CD4-positive, alpha-beta T cell treated with Interferon gamma for 1 hour (primary cell): ENCODE measurements at places on chromosomes 3 and 15.

DNA sequence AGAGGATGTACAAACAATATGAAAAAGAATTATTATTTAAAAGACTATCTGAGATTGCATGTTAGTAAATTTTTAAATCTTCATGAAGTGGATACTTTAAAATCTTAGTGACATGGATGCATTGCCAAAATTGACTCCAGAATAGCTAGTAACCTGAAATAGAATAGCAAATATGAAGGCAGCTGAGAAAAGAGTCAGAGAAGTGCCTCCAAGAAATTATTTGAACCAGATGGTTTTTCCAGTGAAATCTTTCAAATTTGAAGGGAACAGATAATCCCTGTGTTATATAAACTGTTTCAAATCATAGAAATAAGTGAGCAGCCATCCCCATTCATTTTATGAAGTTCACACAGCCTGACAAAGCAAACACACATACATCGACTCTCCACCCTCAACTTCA, 29.6 kb downstream of the FSIP1 start:
- DNase-seq: no peak

DNA sequence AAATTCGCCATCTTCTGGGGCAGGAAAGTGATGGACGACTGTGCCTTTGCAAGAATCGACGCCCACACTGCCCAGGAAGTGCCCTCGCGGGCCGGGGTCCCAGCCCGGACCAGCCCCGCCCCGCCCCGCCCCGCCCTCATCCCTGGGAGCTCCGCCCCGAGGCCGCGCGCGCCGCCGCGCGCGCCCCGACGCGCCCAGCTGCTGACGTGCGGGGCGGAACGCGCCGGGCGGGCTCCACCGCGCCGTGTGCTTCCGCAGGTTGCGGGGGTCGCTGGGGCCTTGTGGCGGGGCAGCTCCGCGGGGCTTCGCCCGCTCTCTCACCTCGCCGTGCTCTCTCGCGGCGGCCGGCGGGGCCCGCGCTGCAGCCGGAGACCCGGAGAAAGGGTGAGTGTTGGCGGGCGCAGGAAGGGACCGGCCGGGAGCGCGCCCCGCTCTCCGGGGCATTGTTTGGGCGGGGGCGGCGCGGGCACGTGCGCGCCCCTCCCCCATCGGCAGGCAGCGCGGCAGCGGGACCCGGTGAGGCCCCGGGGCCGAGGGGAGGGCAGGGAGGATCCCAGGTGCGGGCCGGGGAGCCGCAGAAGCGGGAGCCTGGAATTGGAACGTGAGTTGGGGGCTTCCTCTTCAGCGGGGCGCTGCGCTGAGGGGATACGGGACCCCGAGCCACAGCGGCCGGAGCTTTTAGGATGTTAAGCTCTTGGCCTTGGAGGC, at the start of gene YEATS2:
YEATS2 (plus strand) TSS at position 188 of the 708 bp plus-strand sequence. CDS start 17,366 bp downstream, outside the sequence.
- peak; percentile 67 for DNase-seq

GRCh38 chr15:37819191-37819590, 115.2 kb upstream of the TMCO5A start:
- DNase-seq: no peak

DNA sequence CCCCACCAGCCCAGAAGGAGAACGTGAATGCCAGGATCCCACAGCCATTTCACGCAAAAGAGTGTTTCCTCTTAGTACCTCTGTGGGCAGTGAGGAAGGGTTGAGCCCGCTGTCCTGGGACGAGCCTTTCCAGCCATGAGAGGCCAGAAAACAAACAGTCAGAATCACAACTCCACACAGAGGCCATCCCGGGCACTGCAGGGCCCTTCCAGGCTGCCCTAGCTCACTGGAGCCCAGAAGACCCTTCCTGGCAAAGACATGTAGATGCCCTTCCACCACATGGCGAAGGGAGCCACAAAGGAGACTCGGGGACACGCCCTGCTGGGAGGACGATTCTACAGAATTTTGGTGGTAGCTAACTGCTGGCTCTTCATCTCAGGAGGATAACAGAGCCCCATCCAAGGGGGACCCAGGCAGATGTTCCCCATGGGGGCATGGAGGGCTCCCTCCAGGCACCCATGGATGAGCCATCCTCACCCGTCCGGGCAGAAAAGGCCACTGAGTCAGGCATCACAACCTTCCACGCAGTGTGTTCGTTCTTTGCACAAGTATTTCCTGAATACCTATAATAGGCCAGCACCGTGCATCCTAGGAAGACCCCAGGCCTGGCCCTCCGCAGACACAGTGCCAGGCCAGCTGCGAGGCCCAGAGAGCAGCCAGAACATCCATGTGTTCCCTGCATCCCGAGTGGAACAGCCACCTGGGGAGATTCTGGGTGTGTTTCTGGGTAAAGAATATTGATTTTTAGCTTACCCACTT, 47.2 kb downstream of the SLC12A8 start:
- DNase-seq: no peak

DNA sequence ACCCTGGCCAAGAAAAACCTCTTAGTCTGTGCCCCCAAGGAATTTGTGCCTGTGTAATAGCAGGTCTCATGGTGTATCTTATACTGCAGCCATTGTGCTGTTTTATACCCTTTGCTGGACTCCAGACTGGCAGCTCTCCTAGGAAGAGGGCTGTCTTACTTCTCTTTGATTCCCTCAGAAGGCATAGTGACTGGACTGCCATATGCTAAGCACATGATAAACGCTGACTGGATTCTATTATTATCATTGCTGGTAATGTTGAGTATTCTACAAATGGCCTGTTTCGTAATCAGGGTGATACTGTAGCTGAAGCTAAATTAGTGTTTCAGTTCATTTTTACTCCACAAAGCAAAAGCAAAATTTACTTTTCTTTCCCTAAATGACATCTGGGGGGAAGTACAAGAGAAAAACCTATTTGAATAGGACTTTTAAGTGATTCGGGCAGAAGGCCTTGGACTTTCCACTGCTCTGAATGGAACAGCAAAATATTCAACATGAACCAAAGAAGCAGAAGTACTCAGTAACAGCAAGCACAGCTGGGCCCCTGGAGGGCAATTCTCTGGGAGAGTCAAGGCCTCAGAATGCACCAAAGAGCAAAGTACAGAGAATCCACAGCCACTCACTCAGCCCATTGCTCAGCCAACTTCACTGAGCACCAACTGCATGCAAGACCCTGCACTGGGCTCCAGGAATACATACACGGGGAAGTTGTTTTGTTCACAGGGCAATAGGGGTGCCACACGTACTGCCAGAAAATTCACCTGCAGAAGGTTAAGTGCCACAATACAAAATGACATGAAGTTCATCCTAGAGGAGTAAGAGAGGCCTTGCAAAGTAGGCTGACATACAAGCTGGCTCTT, 7.9 kb upstream of the BCL2A1 start:
- DNase-seq: no peak

DNA sequence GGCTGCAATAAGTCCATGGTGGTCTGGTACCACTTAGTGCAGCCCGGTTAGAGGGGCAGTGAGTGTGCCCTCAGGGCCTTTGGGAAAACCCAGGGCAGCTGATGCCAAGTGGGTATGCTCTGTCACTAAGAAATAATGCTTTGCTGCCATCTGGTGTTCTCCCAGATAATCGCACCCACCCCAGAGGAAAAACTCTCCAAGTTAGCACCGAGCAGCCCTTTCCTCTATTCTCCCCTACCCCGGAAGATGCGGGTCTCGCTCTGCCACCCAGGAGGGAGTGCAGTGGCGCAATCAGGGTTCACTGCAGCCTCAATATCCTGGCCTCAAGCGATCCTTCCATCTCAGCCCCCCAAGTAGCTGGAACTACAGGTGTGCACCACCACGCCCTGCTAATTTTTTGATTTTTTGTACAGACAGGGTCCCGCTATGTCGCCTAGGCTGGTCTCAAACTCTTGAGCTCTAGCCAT, 21.3 kb upstream of the DAPK2 start:
- peak; percentile 58 for DNase-seq

GRCh38 chr15:36841193-36841592, 259.2 kb downstream of the MEIS2 start:
- no peak for DNase-seq

- DNase-seq: no peak
These were observed 26.2 kb downstream of the PIK3CA start for GRCh38 chr3:179174316-179174715.

DNA sequence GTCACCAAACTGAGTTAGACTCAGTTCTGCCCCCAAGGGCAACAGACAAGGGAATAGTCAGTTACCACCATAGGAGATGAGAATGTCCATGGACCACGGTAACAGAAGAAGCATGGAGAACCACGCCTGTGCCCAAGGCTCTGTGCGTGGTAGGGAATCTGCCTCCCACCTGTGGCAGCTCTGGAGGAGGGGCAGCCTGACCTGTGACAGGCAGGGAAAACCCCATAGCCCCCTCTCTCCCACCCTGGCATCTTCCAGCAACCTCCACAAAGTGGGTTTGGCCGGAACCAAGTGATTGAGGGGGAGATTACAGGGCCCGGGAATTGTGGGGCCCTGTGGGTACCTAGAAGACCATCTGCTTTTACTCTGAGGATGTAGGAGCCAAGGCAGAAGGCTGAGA, 14.3 kb upstream of the LTF start:
- DNase-seq: no peak

DNA sequence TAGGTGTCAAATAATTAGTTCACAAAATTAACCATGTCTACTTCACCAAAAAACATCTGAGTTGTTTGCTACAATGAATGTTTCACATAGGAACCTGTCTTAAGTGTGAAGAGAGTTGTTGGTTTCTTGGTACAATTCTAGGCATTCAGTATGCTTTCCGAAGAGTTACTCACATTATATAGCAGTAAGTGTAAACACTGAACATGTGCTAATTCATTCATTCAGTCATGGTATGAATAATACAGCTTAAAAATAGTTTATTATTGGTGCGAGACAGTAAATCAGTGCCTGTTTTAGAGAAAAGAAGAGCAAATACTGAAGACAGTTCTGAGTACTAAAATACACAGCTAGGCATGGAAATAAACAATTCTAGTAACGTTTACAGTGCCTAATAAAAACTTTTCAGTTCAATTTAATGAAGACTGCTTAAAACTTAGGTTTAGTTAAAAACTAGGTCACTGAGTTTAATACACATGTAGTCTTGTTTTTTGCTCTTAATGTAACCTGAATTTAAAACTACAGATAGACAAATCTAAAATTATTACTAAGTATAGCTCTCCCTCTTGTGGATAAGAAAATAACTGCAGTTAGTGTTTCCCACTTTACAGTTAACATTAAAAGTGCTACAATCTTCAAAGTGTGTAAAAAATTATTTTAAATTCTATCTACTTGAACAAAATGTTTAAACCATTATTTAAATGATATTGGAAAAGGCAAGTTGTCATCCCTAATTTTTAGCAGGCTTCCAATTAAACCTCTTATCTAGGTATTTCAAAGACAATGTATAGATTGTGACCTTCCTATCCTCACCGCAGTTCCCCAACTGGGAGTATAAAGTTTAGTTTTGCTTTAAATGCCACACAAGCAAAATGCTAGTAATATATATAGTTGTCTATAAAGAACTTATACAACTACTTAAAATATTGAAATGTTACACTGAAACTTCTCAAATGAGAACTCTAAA, 20.1 kb upstream of the ZCWPW2 start:
- DNase-seq: no peak

GRCh38 chr3:10930666-10931040, 61.9 kb upstream of the SLC6A1 start:
- DNase-seq: no peak

DNA sequence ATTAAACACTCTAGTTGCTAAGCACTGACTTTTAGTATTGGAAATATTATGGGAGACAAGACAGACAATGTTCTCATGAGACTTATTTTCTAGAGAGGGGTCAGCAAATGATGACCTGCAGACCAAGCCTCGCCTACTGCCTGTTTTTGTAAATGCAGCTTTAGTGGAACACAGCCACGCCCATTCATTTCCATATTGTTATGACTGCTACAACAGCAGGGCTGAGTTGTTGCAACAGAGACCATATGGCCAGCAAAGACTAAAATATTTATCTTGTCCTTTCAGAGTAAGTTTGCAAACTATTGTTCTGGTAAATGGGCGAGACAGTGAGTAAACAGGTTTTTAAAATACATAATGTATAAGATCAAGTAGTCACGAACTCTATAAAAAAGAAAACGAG, 570.2 kb downstream of the NTRK3 start:
- DNase-seq: no peak

DNA sequence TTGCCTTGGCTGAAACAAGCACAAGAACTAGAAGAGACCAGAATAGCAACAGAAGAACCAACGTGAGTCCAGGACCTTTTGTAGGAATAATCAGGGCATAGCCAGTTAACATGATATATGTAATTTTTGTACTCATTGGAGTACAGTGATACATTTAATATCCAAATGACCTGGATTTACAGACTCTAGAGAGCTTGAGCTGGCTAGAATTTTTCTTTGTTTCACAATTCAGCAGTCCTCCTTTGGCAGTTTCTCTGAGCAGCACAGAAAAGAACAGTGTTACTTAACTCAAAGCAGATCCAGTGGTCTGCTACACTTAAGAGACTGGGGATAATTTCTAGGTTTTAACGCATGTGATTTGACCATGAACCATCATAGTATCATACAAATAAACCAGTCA, 245.7 kb downstream of the ADAMTSL3 start:
- DNase-seq: no peak

DNA sequence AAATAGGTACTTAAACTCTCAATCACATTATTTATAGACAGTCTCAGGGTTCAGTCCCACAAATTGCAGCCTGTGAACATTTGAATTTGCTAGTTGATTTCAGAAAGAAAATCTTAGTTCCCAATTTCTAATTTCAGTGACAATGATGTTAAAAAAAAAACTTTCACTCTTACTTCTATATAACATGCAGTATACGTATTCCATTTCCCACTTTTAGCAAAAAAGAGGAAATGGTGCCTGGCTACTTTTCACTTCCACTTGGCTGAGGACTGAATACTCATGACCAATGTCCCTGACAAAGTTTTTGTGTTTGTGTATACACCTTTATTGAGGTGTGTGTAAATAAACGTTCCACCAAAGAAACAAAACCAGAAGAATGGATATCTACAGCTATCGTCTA, 32.1 kb upstream of the XCR1 start:
- no peak for DNase-seq

GRCh38 chr3:187963677-187964385, 190.1 kb upstream of the LPP start:
- DNase-seq: no peak

- no peak for DNase-seq
These were observed 203.3 kb upstream of the LMCD1 start for GRCh38 chr3:8298021-8298954.

GRCh38 chr15:49606594-49606993, 14.0 kb downstream of the FAM227B start:
- no peak for DNase-seq

- no peak for DNase-seq
These were observed 175.3 kb upstream of the STT3B start for GRCh38 chr3:31357451-31357850.

DNA sequence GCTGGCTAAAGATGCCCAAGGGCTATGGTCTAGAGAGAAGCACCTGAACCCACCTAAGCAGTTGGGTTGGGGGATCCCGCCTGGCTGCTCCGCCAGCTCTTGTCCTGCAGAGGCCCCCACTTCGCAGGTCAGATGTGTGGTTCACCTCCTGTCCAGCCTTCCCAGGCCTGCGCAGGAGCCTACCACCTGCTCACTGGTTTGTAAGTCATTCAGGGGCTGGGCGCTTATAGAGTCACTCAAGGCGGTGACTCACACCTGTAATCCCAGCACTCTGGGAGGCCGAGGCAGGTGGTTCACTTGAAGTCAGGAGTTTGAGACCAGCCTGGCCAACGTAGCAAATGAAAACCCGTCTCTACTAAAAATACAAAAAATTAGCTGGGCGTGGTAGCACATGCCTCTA, 3.9 kb upstream of the FURIN start:
- DNase-seq: no peak
